T-cell (primary cell): ENCODE measurements at places on chromosomes 6 and 20. TPM values are rescaled to one million over a fixed set of nuclear protein-coding genes. Genes with fewer than 3 reads are reported as not detected.

Gene EYS
- total RNA-seq, result not detected

Gene CCN6
- total RNA-seq, result not detected

Gene RAD21L1
- total RNA-seq, result not detected

Gene IPCEF1
- 132 TPM for total RNA-seq

Gene HLA-G
- total RNA-seq, result 3.5 TPM

Gene HFE
- 1.4 TPM for total RNA-seq

Gene SH3BGRL2
- total RNA-seq, result 0.53 TPM

GRCh38 chr6:74057326-74057725 is 361.3 kb downstream of the CD109 start:
- H3K36me3 ChIP-seq, result no peaks in the 10 kb centered on the region
- no peak for DNase-seq
- no peak overlapping the region for H3K27ac ChIP-seq
- no peaks in the 10 kb centered on the region for H3K27me3 ChIP-seq

DNA sequence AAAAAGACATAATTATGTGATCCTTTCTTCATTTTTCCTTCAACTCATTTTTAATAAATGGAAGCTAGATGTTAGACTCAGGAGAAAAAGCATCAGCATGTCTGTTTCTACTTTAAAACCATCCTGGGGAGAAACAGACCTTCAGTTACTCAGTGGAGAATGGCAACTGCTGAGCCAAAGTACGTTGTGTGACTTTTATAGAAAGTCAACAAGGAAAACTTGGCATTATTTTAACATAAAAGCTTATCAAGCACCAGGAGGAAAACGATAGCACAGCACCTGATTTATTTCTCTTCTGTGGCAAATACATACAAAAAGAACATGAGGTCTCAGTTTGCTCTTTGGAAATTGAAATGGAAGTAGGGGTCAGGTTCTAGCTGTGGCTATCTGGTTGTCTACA is 115.3 kb upstream of the RIPOR2 start:
- H3K4me1 ChIP-seq, result peaks cover 14% of the 10 kb centered on the region
- H3K27me3 ChIP-seq, result no peaks in the 10 kb centered on the region
- peak overlapping the region; percentile 64 for H3K27ac ChIP-seq
- no peak for DNase-seq

- H3K36me3 ChIP-seq, result no peaks in the 10 kb centered on the region
- H3K4me3 ChIP-seq, result no peak overlapping the region
- H3K4me1 ChIP-seq, result no peaks in the 10 kb centered on the region
- no peaks in the 10 kb centered on the region for H3K27me3 ChIP-seq
These were observed 478.2 kb upstream of the CITED2 start for GRCh38 chr6:139852488-139853140.

GRCh38 chr6:127391094-127391953 is 47.9 kb upstream of the ECHDC1 start:
- H3K27ac ChIP-seq, result no peak overlapping the region
- no peaks in the 10 kb centered on the region for H3K36me3 ChIP-seq
- no peak overlapping the region for H3K4me3 ChIP-seq
- H3K27me3 ChIP-seq, result no peaks in the 10 kb centered on the region

- H3K4me3 ChIP-seq, result no peak overlapping the region
- no peak overlapping the region for H3K27ac ChIP-seq
- no peaks in the 10 kb centered on the region for H3K36me3 ChIP-seq
- no peak for DNase-seq
These were observed 78.0 kb downstream of the EDN3 start for GRCh38 chr20:59378396-59378795.

GRCh38 chr6:150297327-150298029 is 71.3 kb upstream of the IYD start:
- H3K4me3 ChIP-seq, result no peak overlapping the region
- no peak for DNase-seq
- H3K36me3 ChIP-seq, result no peaks in the 10 kb centered on the region
- H3K27ac ChIP-seq, result no peak overlapping the region

- H3K4me1 ChIP-seq, result peaks cover 2% of the 10 kb centered on the region
- no peaks in the 10 kb centered on the region for H3K27me3 ChIP-seq
- H3K36me3 ChIP-seq, result no peaks in the 10 kb centered on the region
- H3K4me3 ChIP-seq, result no peak overlapping the region
These were observed 7.7 kb downstream of the HDDC2 start for GRCh38 chr6:125294036-125294435.

- no peak for DNase-seq
- H3K4me3 ChIP-seq, result no peak overlapping the region
- H3K36me3 ChIP-seq, result peaks cover 8% of the 10 kb centered on the region
- peaks cover 18% of the 10 kb centered on the region for H3K4me1 ChIP-seq
- H3K27me3 ChIP-seq, result no peaks in the 10 kb centered on the region
- H3K27ac ChIP-seq, result no peak overlapping the region
These were observed 4.0 kb upstream of the DHX16 start for GRCh38 chr6:30676660-30677285.

GRCh38 chr6:151018911-151019782 is 153.6 kb downstream of the MTHFD1L start:
- no peaks in the 10 kb centered on the region for H3K27me3 ChIP-seq
- DNase-seq, result no peak
- no peak overlapping the region for H3K27ac ChIP-seq
- no peaks in the 10 kb centered on the region for H3K4me1 ChIP-seq

DNA sequence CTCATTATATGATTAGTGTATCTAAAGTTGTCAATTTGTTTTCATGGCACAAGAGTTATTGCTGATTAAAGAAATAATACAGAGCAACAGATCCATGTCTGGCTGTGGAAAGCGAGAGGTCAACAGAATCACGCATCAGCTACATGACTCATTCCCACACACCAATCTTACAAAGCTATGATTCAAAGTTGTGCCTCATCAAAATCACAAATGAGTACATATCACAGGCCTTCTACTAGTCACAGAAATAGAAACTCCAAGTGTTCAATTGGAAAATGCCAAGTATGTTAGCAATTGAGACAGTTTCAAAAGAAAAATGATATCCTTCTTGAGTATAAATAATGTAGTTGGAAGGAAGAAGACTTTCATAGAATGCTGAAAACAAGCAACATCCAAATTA is 57.8 kb upstream of the NKAIN2 start:
- no peak overlapping the region for H3K27ac ChIP-seq
- DNase-seq, result no peak
- no peaks in the 10 kb centered on the region for H3K27me3 ChIP-seq
- no peak overlapping the region for H3K4me3 ChIP-seq

DNA sequence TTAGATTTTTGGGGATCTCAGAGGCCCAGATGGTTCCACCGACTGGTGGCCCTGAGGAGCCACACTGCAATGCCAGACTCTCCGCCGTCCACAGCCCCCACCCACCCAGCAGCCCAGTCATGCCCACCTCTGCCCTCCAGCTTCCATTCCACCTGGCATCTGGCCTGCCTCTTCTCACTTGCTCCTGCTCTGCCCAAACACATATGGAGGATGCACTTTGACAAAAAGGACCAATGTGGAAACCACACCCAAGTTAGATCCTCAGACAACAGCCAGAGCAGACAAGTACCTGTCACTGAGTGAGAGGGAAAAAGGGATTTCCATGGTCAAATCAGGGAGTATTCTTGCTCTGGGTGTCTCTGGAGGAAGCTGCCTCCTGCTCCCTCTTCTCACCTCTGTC is 120.6 kb upstream of the NXT1 start:
- DNase-seq, result no peak
- peaks cover 10% of the 10 kb centered on the region for H3K27me3 ChIP-seq
- peaks cover 5% of the 10 kb centered on the region for H3K4me1 ChIP-seq
- H3K27ac ChIP-seq, result no peak overlapping the region

DNA sequence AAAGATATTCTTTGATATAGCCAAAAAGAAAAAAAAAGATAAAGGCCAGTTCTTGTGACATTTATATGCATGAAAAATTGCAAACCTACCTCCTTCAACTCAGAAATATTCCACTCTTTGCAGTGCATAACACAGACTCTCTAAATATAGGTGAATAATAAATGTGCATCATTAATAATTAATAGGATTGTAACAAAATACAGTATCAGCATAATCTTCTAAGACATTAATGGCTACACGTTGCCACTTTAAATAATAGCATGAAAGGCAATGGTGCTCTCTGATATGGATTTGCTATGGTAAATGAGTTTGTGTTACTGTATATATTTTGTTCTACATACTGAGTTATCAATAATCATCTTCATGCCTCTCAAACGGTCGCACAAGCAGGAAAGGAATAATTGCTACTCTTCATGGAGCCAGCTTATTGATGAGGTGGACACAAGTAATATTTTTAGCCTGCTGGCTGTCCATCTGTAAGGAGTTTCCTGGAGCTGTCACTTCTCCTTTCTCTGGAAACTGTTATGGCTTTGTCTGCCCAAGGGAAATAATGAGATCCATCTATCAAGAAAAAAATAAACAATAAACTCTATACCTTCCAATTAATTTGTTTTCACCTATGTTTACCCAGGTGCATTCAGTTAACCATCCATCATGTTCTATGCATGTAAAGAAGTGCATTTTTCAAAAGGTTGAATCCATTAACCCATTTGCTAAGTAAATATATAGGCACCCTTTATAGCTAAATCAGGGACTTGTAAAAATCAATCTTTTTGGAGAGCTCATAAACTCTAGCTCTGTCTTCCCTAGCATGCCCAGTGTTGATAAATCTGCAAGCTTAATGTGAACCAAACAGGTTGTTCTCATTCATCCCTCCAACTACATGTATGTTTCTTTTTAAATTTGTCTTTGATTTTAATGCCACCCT is 253.0 kb downstream of the NKAIN2 start:
- no peaks in the 10 kb centered on the region for H3K27me3 ChIP-seq
- no peak overlapping the region for H3K27ac ChIP-seq
- no peak overlapping the region for H3K4me3 ChIP-seq
- no peak for DNase-seq
- no peaks in the 10 kb centered on the region for H3K36me3 ChIP-seq

DNA sequence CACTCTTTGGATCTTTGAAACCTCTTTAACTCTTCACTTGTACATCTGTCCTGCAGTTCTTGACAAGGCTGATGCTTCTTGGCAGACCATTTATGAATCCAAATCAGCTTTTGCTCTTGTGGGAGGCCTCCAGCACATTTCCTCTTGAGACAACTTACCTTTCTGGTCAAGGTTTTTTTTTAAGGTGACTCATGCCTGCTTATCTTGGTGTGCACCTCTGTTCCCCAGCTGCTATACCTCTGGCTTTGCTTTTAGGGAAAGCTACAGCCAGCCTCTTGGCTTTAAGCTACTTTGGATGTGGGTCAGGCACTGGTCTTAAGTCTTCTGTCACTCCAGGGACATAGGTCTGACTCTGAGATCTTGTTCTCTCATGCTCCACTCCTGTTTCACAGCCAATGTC is 106.5 kb downstream of the PHF3 start:
- H3K4me3 ChIP-seq, result no peak overlapping the region
- no peak overlapping the region for H3K27ac ChIP-seq

- no peaks in the 10 kb centered on the region for H3K27me3 ChIP-seq
- no peak for DNase-seq
- H3K4me3 ChIP-seq, result no peak overlapping the region
These were observed 33.4 kb downstream of the LRRC1 start for GRCh38 chr6:53828215-53828614.

- H3K4me1 ChIP-seq, result peaks cover 57% of the 10 kb centered on the region
- no peaks in the 10 kb centered on the region for H3K27me3 ChIP-seq
These were observed 203.3 kb downstream of the BCAS1 start for GRCh38 chr20:53866794-53867740.

DNA sequence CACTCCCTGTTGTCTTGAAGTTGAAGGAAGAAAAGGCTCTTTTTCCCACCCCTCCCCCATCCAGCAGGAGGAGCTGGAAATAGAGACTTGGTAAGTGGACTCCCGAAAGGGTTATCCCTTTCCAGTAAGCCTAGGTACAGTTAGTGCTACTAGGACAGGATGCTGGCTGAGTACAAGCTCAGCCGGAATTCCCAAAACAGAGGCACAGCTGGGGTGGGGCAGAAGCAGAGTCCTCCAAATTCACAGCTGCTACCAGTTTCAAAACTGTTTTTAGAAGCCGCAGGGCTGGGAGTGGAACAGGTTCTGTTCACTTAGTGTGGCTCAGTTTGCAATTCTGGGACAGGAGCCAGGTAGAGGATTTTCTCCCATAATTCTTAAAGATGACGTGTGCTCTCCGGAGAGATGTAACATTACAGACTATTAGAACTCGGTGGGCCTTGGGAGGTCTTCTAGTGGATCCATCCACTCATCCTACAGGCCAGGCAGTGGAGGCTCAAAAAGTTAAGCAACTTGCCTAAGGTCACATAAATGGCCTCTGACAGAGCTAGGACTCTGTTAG is 19.0 kb upstream of the UTRN start:
- H3K27me3 ChIP-seq, result no peaks in the 10 kb centered on the region
- H3K27ac ChIP-seq, result no peak overlapping the region
- no peak for DNase-seq
- H3K4me1 ChIP-seq, result no peaks in the 10 kb centered on the region

DNA sequence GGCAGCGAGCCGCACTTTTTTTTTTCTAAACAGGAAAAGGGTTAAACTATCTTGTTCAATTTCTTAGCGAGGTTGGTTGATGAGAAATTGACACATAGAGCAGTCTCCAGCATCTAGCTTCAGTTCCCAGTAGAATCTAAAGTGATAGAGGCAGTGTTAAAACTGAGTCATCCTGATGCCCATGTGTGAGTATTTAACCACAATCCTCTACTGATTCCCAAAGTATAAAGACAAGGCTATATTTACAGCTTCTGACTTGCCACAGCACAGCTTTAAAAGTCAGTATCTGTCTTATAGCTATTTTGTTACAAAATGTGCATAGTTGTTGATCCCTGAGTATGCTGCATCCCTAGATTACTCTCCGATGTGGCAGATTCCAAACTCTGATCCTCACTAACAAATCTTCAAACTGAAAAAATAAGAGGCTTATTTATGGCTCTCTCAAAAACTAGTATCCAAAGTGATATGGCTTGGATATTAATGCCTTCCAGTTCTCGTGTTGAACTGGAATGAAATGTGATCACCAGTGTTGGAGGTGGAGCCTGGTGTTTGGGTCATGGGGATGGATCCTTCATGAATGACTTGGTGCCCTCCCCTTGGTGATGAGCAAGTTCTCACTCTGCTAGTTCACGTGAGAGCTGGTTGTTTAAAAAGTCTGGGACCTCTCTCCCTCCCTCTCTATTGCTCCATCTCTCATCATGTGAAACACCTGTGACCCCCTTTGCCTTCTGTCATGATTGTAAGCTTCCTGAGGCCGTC is 13.1 kb upstream of the POPDC3 start:
- peaks cover 2% of the 10 kb centered on the region for H3K27me3 ChIP-seq
- no peaks in the 10 kb centered on the region for H3K4me1 ChIP-seq
- DNase-seq, result no peak
- H3K36me3 ChIP-seq, result no peaks in the 10 kb centered on the region
- H3K27ac ChIP-seq, result no peak overlapping the region

GRCh38 chr6:26315274-26315673 is 49.7 kb upstream of the BTN3A2 start:
- peaks cover 2% of the 10 kb centered on the region for H3K4me1 ChIP-seq
- DNase-seq, result no peak
- H3K4me3 ChIP-seq, result no peak overlapping the region
- H3K36me3 ChIP-seq, result no peaks in the 10 kb centered on the region
